ENCODE measurements at places on chromosomes 16 and 17. TPM values are rescaled to one million over a fixed set of nuclear protein-coding genes. Genes with fewer than 3 reads are reported as not detected.
A peak's percentile ranks its signal among the peaks of the same experiment; 100 is the strongest.

The NMRAL1 gene
- total RNA-seq, result 46.7 TPM

DNA sequence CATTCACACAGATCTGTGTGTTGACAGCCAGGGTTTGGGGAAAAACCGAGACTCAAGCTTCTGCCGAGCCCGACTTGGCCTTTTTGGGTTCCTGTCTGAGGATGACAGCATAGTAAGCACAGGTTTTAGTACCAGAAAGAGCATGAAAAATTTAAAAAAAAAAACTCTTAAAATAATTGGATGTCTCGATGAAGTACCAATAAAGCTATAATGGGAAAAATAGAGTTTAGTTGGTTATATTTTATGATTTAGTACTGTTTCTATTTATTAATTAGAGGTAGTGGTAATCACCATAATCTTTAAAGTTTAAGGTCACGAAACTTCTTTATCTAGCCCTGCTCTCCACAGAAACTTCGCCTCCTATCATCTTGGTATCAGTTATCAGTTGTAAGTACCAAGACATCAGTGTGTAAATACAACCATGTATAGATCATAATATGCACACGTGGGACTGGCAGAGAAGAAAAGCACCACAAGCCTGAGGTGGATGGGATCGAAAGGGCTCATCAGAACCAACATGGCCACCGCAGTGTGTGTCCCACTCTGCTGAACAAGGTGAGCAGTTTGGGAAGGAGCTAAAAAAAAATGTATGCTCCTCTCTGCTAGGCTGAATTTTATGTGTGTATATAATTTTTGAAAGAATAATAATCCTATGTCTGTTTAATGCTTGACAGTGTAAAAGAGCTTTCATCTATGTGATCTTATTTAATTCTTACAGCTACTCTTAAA, 14.4 kb upstream of the EEF2K start:
- DNase-seq, result no peak

DNA sequence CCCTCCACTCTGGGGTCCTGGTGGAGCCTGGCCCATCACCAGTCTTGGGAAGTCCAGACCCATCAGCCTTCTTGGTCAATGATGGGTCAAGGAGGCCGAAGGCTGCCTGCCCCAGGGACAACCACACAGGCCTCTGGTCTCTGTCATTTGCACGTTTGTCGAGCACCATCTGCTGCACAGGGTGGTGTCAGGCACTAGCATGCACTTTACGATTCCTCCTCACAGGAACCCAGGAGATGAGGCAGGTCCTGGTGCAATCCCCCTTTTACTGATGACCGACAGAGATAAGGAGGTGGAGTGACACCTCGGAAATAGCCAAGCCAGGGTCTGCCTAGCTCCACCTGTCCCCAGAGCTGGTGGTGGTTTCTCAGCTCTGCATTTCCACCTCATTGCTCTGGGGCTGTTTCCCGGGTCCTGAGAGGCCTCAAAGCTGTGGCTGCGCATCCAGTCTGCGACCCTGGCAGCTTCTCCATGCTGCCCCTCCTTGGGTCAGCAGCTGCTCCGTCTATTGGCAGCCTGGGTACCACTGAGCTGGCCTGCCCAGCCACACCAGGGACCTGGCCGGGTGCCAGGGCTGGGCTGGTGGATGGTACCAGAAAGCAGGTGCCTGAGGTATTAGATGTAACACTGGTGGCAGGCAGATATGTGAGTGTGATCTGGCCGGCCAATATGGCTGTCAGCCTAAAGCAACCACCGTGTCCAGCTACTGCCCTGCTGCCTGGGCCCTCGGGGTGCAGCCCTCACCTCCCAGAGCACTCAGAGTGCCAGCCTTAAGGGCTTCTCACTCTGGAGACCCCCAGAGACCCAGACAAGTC, 10.0 kb downstream of the MMP15 start:
- DNase-seq, result no peak

GRCh38 chr16:56637814-56638750, at the start of gene MT1A:
Gene MT1A (plus strand): TSS chr16:56638666. CDS start chr16:56638739, 73 bp downstream.
- peak; percentile 29 for DNase-seq

The TBX2 gene
- total RNA-seq, result not detected

- DNase-seq, result no peak
These were observed 2.3 kb upstream of the RPH3AL start for GRCh38 chr17:354651-355556.

The GNGT2 gene
- total RNA-seq, result 9.3 TPM

- DNase-seq, result no peak
These were observed 7.0 kb upstream of the RBFOX3 start for GRCh38 chr17:79617740-79618382.

The CETP gene
- 1.3 TPM for total RNA-seq

- DNase-seq, result peak; percentile 43
These were observed 99.9 kb downstream of the EFCAB13 start for GRCh38 chr17:47423406-47424295.

DNA sequence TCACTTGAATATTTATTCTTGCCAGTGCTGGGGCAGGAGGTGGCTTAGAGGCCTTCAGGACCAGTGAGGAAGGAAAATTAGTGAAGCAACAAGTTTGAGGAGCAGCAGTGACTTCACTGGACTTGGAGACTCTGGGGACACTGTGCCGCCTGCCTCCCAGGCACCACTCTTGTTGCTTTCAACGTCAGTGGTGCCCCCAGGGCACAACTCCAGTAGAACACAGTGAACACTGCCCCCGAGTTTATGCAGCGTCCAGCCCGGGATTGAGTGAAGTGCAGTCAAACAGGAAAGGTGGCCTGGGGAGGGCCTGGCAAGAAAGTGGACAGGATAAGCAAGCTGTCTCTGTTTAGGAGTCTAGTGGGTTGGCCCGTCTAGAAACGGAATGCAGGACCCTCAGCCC, 24.4 kb upstream of the NAT9 start:
- DNase-seq, result no peak

DNA sequence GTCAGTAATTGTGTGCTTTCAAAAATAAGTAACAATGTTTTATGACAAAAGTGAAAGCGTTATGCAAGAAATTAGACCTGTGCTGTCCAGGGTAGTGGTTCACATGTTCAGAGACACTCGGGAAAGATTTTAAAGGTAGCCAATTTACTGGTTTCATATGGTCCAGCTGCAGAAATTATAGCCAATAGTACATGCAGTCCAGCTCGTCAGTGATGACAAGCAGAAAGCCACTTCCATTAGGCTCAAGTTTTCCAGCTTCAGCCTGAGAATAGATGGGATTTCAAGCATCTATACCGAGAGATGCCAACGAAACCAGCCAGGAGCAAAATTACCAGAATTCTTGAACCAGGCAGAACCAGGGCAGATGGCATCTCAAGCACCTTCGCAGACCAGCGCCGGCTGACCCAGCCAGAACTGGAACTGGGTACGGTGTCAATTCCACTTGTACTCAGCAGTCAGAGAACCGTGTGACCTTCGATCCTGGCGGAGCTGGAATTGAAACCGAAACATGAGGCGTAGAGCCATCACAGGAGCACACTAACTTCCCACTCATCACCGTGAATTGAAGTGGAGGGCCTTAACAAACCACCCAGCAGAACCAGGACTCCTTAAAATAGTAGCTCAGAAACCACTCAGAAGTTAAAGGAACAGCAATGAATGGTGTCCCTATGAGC, 207.9 kb upstream of the HSBP1 start:
- DNase-seq, result no peak

All from B cell (primary cell).